Activated CD4-positive, alpha-beta memory T cell treated with anti-CD3 and anti-CD28 coated beads for 36 hours (primary cell): ENCODE measurements at places on chromosomes 5 and 9.

DNA sequence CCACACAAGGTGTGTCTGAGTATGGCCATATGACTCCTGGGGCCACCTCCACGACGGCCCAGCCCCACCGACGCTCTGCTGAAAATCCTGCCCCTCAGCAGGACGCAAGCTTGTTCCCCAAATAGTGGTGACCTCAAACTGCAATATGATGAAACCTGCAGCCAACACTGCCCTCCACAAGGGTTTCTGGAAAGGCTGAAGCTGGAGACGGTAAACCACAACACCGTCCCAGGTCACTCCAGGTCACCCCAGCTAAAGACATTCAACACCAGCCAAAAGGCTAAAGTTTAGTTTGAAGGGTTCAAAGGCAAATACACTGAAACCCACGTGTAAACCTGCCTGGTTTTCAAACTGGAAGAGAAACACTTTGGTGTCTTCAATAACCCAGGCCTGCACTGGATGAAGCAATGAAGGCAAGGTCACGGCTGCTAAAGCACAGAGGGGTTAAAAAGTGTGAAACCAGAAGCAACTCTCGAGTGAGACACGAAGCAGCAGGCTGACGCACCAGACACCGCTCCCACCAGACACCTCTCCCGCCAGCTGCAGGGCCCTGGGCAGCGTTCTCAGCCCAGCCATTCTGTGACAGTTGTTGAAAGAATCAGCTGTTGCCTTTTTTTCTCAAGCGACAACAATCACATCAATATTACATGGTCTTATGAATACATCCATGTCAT, 1.8 kb upstream of the LHX3 start:
- no peak for DNase-seq

- no peak for DNase-seq
Measured at GRCh38 chr5:175680463-175680862, 22.6 kb downstream of the HRH2 start.

- no peak for DNase-seq
Measured at GRCh38 chr5:146528236-146528635, 12.2 kb upstream of the GPR151 start.

DNA sequence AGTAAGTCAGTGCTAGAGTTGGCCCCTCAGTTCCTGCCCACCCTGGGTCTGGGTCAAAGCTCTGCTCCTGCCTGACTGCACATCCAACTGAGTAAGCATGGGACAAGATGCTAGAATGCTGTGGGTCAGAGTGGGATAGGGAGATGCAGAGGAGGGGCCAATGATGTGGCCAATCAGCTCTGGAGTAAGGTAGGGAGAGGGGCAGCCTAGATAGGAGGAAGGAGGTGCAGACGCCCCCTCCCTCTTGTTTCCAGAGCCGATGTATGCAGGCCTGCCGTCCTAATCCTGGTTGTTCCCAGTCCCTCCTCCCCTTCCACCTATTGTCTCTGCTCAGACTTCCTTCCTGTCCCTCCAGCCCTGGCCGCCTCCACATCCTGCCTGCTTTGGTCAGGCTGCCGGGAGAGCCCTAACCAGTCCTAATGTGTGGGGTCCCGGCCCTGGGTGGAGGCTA, 1.3 kb downstream of the ARAP3 start:
- no peak for DNase-seq

GRCh38 chr5:35894131-35894530, 37.4 kb downstream of the IL7R start:
- DNase-seq = no peak

DNA sequence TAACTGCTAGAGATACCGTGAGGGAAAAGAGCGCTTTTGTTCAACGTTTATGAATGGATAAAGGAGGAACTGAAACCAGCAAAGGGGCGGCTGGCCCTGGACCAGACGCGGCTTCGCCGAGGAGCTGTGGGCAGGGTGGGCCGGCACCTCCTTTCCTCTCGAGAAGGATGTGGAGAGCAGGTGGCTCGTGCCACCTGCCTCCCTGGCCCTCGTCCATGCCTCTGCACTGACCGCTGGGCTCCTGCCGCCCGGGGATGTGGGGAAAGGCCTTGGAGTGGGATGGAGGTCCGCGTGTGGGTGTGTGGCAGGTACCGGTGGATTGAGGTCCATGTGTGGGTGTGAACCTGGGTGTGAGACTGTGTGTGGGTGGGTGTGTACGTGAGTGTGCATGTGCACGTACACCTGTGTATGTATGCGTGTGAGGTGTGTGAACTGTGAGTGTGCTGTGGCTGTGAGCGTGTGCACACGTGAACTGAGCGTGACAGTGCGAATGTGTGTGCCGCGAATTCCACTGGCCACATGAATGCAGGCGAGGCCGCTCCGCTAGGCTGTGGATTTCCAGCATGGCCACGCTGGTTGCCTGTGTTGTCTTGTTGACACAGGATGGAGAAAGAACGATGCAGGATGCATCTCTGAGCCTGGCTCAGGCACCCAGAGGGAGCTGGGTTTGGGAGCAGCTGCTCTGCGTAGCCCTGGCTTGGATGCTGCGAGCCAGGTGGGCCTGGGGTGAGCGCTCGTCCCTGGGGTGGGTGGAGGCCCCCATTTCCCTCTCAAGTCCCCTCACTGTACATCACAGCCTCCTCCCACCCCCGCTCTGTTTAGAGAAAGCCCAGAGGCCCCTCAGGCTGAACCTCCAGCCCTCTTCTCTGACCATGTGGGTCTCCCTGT, 4.4 kb upstream of the CEP72 start:
- no peak for DNase-seq

GRCh38 chr5:50447941-50448340, 6.9 kb upstream of the EMB start:
- no peak for DNase-seq

DNA sequence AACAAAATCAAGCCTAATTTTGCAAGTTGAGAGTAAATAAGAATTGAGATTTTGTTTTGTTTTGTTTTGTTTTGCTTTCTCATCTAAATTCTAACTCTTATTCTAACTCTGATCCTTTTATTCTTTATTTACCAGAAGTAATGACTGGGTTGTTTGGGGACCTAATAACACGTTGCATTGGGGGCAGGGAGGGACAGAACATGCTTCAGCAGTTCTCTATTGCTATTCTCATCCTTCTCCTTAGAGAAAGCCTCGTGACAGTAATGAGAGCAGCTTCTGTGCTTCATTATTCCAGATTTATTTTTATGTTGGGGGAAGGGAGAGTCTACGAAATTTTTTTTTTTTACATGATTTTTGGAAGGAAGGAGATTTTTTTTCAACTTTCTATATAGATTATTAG, 21.1 kb downstream of the CPEB4 start:
- DNase-seq = no peak

DNA sequence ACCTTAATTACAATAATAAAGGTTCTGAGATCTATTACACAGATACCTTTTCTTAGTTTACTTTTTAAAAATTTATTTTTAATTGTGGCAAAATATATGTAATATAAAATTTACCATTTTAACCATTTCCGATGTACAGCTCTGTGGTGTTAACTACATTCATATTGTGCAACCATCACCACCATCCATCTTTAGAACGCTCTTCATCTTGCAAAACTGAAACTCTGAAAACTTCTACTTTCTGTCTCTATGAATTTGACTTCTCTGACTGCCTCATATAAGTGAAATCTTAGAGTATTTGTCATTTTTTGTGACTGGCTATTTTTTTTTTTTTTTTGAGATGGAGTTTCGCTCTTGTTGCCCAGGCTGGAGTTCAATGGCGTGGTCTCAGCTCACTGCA, 26.8 kb downstream of the WWC1 start:
- no peak for DNase-seq

DNA sequence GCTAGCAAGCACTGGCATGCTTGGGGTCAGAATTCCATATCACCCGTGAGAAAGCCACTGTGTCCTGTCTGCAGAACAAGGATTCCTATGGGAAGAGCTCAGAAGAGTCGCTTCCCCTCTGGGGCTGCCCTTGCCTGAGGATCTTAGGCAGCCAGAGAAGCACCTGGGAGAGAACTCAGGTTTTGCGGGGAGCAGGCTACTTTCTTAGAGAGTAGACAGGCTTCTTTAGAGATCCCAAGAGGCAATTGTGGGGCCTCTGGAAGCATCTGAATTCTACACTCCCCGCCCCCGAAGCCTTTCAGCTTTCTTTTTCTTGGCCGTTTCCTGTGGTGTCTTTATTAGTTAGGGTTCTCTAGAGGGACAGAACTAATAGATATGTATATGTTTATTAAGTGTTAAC, 40.9 kb downstream of the PHF2 start:
- no peak for DNase-seq

DNA sequence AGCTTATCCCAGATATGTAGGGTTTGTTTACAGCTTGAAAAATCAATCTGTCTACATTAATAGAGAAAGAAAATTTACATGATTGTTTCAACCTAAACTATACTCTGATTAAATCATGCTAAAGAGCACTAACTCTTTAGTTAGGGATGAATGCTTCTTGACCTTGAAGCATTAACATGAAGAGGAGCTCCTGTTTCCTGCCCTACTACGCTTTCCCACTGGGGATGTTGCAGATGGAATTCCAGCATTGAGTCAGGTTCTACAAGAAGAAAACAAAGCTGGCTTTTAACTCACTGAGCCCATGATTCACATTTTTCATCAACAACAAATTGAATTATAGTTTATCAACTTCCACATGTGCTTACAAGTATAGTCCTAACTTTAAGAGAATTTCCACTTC, 471.3 kb downstream of the TMEM232 start:
- no peak for DNase-seq

DNA sequence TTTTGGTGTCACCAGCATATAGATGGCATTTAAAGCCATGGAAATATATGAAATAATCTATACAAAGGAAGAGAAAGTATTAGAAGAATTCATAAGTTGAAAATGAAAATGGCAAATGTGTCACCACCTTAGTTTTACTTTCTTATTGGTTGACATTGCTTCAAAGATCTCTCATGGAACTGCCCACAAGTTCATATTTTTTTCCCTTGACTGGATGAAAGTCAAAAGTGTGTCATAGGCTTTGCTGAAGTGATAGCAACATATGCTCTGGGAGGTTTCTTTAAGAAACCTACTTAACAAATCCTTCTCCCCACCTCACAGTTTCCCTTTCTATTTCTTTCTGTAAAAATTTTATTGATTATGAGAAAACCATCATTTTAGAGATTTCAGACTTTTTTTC, 127.2 kb downstream of the VPS13A start:
- DNase-seq = no peak

GRCh38 chr5:132098151-132098594, 24.6 kb downstream of the CSF2 start:
- DNase-seq = peak; percentile 73

DNA sequence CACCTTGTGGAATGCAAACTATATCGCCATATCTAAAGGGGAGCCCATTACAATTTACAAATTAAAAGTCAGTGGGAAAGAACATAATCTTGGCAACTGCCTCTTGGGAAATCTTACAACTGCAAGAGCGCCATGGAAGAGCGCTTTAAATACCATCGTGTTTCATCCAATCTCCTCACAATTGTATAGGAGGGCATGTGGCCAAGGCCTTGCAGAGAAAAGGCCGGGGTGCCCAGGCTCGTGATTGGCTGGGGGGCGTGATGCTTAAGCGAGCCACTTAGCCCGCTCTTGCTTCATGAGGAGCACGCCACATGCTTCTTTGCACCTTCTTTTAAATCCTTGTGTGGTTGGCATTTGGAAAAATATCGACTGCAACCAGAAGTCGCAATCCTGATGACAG, 69.8 kb upstream of the NFIB start:
- DNase-seq = no peak

- no peak for DNase-seq
Measured at GRCh38 chr5:127988146-127988760, 95.3 kb upstream of the SLC12A2 start.

GRCh38 chr5:35518104-35518503, 99.6 kb upstream of the SPEF2 start:
- DNase-seq = no peak

DNA sequence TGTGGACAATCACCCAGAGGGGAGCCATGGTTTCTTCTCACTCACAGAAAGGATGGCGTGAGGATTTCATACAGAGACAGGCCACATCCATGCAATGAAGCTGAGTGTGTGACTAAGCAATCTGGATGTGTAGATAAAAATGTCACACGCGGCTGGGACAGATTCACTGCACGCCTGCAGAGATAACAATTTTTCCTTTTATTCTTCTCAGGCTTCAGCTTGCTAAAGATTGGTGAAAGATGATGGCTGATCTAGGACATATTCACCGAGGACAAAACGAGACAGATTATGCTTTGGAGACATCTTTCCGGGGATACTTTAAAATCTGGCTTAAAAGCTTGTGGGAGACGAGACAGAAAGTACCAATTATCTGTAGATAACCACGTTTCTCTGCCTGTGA, 313.9 kb upstream of the TRPC7 start:
- no peak for DNase-seq

DNA sequence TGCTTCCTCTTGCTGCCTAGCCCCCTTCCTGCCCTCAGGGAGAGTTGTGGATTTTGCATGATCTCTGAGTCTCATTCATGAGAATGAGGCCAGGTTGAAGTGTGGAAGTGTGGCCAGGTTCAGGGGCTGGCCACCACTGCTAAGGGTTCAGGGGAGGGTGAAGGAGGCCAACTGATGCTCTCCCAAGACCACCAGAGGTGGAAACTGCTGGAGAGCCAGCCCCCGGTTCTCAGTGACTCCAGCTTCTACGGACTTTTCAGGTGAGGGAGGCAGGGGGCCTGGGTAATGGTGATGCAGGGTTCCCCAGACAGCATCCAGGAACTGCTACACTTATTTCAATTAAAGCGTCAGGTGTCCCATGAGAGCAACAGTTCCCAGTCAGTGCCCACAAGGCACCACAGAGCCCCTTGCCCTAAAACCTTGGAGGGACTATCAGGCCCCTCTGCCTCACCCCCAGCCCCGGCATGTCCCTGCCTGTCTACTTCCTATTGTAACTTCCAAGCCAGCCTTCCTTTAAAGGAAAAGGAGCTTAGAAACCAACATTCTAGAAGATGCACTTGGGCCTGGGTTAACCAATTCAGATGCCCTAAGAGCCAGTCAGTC, 50.1 kb downstream of the AMBP start:
- no peak for DNase-seq

DNA sequence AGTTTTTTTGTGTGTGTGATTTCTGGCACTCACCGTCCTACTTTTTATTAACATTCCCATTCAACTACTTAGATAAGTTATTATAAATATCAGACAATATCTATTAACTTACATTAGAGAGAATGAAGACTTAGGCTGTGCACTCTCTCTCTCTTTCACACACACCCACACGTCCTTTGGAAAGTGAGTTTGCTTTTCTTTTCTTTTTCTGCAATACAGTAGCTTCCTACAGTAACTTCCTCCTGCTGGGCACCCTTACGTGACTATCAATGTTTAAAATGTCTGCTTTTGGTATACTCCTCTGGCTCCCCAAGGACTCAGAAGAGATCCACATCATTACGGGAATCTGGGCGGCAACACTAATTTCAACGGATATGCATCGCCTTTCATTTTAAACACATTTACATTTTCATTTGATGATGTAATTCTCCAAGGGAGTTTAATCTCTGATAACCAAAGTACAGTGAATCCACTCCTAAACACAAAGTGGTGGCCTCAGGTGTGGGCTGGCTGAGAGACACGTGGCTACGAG, 179.5 kb downstream of the MAPKAP1 start:
- DNase-seq = no peak

DNA sequence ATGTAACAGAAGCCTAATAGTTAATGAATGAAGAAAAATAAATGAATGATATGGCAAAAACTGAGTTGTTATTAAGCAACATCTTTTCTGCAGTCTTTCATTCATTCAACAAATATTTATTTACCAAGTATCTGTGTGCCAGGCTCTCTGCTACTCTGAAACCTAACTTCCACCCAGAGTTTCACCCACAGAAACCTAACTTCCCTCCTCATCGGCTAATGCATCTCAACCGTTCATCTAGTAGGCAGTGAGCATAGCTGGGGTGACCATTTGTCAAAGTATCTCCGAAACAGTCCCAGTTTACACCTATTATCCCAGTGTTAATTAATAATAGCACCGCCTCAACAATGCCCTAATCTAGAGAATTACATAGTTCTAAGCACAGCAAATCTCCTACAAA, 1.5 kb downstream of the TTC39B start:
- no peak for DNase-seq
